ENCODE measurements at places on chromosomes 6 and 20. TPM values are rescaled to one million over a fixed set of nuclear protein-coding genes. Genes with fewer than 3 reads are reported as not detected.

PABPC1L gene
- polyA plus RNA-seq, result 86.3 TPM

WFDC2 gene
- polyA plus RNA-seq, result 29.6 TPM

SSTR4 gene
- 0.36 TPM for polyA plus RNA-seq

ZNF292 gene
- polyA plus RNA-seq, result 52.6 TPM

GRCh38 chr6:8059129-8059528 lies 5.1 kb downstream of the BLOC1S5 start:
- DNase-seq, result peak; percentile 6

- DNase-seq, result no peak
These were observed 85.6 kb downstream of the MRPL14 start for GRCh38 chr6:44041461-44042260.

DNA sequence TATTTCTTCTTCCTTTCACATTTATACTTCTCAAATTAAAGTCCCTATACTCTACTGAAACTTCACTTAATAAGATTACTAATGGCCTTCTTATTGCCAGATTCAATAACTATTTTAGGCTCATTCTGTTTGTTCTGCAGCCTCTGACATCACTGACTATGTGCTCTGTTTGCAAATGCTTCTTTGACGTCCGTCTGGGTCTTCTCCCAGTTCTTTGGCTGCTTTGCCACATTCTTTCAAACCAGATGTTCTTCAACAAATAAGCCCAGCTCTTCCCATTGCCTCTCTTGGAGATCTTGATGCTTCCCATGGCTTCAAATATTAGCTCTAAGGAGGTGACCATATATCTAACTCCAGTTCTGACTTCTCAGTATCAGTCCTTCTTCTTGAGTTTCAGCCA lies 117.4 kb downstream of the BTBD9 start:
- peak; percentile 34 for DNase-seq

DNA sequence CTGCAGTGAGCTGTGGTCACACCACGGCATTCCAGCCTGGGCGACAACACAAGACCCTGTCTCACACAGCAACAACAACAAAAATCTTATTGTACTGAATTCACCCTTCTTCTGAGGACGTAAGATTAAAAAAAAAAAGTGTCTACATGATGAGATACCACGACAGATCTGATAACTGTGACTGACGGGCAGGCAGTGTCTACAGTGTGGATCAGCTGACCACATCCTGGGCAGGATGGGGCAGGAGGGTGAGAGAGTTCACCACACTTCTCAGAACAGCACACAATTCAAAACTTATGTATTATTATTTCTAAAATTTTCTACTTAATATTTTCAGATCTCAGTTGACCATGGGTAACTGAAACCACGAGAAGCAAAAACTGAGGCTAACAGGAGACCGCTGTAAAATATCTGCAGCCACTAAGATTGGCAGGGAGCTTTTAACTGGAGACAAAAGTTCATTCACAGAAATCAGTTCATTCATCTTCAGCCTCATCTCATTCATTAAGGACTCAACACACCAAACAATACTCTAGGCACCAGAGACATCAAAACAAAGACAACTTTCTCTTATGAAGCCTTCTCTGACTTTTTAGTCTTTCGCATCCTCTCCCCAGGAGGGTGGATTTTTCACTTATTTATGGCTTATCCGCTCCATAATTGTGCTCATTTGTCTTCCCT lies 15.7 kb upstream of the NHSL1 start:
- DNase-seq, result no peak

DNA sequence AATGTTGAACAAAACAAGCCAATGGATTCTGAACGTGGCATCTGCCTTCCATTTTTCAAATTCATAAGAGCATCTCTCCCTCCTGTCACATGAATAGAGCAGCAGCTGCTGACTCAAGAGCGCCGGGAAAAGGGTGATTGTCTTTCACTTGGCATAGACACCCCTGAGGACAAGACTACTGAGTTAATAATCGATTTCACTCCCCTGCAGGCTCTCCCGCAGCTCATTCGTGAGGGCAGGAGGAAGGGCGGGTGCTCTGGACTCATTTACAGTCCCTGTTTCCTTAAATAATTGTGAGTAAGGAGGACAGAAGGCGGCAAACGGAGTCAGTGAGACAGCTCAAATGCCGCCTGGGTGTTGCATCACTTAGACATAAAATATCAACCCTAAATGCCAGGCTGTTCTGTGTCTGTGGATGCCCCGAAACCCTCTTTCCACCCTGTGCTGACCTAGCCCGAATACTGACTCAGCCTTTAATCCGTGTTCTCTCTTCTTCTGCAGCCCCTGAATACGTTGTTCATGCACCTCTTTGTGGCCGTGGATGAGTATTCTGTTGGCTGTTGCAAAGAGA lies 21.6 kb downstream of the CFAP61 start:
- no peak for DNase-seq

GRCh38 chr6:111734068-111735061 lies 128.7 kb upstream of the TRAF3IP2 start:
- no peak for DNase-seq

DNA sequence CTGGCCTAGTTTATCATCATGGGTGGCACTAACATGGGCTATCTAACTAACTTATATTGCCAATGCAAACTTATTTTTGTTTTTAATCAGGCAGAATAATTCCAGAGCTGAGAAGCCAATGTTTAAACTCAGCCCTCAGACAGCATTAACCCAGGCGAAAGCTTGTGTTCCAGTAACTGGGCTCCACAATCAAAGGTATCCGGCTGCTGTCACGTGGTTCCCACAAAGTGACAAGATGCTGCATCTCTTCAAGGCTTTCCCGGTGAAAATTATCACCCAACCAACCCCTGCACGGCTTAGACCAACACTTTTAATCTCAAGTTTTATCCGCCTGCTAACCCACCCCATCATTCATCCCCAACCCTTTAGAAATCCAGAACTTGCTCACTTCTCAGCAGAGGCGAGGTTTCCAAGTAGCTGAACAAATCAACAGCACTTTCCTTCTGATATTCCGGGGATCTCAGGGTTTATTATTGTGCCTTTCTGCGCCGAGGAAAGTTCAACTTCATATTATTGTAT lies 885 bp downstream of the MTCL3 start:
- no peak for DNase-seq

GRCh38 chr20:32470025-32470861 lies 112.1 kb downstream of the ASXL1 start:
- DNase-seq, result no peak

DNA sequence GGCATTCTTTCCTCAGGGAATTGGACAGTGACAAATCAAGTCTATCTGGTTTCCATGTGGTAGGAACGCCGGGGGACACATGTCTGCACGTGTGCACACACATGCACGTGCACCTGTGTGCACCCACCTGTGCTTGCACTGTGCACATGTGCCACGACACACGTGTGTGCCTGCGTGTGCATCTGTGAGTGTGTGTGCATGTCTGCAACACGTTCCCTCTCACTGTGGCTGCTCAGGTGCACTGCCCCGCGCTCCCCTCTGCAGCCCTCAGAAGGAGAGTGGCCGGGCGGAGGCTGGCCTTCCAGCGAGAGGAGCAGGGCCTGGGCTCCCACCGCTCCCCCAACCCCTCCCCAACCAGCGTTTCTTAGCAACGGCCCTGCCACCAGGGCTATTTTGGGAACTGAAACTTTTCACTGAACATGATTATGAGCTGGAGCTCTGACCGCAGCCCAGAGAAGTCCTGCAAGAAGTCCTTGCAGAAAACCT lies 147.8 kb downstream of the PHACTR3 start:
- DNase-seq, result no peak

DNA sequence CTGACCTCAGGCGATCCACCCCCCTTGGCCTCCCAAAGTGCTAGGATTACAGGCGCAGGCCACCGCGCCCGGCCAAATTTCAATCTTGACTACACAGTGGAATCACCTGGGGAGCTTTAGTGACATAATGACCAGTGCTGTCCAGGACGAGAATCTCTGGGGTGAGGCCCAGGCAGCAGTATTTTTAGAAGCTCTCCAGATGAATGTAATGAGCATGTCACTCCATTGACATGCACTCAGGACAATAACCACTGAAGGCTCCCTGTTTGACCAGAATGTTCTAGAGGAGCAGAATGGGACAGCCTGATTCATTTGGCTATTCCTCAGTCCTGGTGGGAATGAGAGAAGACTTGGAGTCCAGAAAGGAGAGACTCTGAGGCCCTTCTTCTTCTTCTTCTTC lies 39.2 kb downstream of the SRSF3 start:
- no peak for DNase-seq
